ENCODE measurements at places on chromosomes 5 and 9.

- peak; percentile 45 for DNase-seq
Measured at GRCh38 chr9:104795082-104795481, 31.2 kb downstream of the NIPSNAP3B start.

DNA sequence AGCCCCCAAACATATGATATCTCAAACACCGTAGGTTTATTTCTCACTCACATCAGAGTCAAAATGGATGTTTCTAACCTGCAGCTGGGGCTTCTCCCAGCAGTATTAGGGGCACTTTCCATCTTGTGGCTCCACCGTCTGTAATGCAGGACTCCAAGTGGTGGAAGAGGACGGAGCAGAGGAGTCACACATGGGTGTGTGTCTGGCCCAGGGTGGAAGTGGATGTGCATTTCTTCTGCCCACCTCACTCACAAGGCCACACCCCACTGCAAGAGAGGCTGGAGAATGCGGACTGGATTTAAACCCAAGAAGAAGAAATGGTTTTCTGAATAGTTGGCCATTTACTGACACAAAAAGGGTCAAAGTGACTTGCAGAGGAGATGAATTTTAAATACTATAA is 13.9 kb downstream of the IL7R start:
- no peak for DNase-seq

GRCh38 chr5:96509316-96509715 is 76.3 kb upstream of the PCSK1 start:
- DNase-seq: peak; percentile 60

DNA sequence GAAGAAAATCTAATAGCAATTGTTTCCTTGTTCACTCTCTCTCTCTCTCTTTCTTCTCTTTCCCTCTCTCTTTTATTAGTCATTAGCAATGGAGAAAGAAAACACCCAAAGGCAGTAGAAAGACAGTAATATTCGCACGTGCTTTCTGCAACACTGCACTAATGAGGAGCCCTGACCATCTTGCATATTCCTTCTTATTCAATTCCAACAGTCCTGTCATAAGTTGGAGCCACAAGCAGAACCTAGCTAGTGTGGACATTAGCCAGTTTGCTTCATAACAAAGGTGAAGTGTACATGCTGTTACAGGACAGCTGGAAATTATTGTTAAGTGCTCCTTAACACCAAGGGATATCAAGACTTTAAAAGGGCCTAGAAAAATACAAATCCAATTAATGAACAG is 63.4 kb downstream of the TRIM32 start:
- no peak for DNase-seq

DNA sequence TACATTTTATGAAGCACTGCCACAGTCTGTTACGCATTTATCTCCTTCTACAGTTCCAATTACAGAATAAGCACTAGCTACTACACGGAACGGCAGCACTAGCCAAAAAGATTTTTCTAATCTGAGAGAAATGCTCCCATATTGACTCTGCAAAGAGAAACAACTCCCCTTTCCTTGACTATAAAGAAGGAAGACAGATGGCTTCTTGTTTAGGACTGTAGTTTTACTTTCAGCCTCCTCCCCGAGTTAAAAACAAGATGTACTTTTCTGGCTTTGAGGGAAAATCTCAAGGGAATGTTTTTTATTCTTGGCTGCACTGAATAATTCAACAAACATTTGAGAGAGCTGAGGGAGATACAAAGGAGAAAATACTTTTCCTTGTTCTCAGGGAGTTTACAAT is 1.9 kb upstream of the SLC44A1 start:
- no peak for DNase-seq

- DNase-seq: peak; percentile 12
Measured at GRCh38 chr5:64292611-64293215, 127.1 kb downstream of the RNF180 start.

DNA sequence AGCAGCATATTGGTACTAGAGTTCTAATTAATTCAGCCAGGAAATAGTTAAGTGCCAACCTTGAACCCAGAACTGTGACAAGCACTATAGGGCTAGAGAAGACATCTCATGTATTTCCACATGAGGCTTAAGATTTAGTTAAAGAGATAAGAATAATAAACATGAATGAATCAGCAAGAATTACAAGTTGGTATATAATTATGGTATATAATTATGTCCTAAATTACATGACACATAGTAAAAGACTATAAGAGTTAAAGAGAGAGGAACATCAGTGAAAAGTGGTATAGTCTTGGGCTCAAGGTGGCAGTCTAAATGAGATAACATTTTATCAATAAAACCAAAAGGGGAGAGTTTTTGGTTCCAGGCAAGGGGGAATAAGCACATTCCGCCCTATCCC is 223.1 kb upstream of the NFIL3 start:
- DNase-seq: no peak

DNA sequence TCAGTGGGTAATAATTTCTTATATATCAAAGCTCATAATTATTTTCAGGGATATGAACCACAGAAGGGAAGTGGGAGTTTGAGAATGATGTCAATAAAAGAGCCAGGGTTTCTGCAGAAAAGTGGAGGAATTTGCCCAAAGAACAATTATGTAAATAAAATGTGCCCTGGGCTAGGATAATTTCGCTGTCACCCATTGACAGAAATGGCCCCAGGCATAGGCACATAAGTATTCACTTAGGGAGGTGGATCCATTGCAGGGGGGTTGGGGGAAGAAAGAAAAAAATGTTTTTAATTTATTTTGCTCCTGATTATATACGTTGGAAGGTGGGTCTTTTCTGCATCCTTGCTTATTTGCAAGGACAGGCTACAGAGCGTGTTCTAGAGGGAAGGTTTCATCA is 135.1 kb upstream of the IRX2 start:
- no peak for DNase-seq

DNA sequence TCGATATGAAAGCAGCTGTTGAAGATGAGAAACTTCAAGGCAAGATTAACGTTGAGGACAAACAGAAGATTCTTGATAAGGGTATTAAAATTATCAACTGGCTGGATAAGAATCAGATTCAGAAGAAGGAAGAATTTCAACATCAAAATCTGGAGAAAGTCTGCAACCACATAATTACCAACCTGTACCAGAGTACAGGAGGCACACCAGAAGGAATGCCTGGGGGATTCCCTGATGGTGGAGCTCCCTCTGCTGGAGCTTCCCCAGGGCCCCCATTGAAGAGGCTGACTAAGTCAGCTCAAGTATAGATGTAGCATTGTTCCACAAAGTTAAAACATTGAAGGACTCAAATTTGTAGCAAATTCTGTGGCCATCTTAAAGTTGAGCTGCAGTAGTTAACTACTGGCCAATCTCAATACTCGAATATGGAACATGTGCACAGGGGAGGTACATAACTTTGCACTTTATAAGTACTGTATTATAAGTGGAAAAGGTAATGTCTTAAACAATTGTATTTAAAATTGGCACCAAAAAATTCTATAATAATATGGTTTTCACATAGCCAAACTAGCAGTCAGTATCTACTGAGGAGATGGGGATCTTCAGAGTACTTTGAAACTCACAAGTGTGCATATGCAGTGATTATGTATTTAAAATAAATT is 237.5 kb downstream of the CHSY3 start:
- peak; percentile 49 for DNase-seq

DNA sequence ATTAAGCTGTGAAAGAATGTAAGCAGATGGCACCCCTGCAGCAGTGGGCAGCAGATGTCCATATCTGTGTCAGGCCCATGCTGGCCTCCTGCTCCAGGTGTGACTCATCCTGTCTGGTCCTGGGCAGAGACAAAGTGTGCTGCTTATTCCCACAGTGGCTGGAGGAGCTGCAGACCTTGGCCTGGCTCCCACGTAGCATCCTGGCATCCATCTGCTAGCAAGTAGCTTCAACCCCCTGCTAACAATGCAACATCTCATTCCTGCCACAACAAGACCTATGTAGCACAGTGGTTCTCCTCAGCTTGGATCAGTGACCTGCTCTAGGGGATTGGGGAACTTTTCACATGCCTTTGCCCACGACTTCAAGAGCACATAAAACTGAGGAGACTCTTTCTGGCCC is 126.4 kb upstream of the SLC12A2 start:
- peak; percentile 64 for DNase-seq

DNA sequence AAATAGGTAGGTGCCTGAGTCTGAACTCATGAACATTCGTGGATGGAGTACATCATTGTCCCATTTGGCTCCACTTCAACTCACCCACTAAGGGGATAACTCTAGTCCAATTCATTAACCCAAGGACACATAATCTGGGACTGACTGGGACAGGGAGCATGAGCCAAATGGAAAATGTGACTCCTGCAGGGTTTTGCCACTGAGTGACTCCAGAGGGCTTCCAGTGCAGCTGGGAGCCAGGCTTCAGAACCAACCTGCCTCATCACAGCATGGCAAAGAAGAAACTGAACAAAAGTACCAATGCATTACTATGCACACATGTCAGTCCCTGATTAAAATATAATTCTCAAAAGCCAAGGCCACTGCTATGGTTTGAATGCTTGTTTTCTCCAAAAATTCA is 159.7 kb upstream of the SNX2 start:
- DNase-seq: no peak

- no peak for DNase-seq
Measured at GRCh38 chr5:89120719-89121118, 237.7 kb upstream of the MEF2C start.

- DNase-seq: no peak
Measured at GRCh38 chr5:145941096-145941447, 4.7 kb downstream of the SH3RF2 start.

GRCh38 chr5:108339220-108339619 is 42.7 kb downstream of the FBXL17 start:
- no peak for DNase-seq

DNA sequence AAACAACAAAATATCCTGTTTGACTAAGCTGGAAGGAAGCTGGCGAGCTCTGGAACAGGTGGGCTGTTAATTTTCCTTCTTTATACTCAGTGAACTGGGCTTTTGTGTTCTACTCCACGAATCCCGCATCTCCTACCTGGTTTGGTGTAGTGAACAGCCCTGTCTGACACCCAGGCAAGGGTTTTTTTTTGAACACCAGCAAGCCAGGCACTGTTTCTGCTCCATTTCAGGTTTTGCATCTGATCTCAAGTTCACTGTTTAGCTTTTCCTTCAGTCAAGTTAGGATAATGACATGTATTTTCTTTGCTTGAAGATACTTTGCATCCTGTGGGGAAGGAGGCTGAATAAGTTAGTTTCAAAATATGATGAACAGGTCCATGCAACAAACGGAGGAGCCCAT is 204.5 kb downstream of the SEMA6A start:
- no peak for DNase-seq

GRCh38 chr9:72925126-72925789 is 27.6 kb downstream of the ALDH1A1 start:
- no peak for DNase-seq

DNA sequence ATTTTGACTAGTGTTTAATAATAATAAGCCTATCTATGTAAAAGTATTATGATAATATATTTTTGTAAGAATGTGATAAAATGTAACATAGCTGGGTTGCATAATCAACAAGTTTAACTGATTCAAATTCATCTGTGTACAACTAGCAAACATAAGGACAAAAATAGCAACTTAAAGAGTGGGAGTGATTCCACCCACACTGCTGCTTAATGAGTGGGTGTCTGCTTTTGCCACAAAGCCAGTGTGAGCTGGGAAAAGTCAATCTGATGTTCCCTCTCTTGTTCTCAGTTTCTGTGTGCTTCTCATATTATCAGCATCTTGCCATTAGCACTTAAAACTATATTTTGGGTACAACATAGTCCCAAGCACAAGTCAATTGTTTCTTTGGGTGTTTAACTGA is 111.1 kb upstream of the DPYSL3 start:
- DNase-seq: no peak

DNA sequence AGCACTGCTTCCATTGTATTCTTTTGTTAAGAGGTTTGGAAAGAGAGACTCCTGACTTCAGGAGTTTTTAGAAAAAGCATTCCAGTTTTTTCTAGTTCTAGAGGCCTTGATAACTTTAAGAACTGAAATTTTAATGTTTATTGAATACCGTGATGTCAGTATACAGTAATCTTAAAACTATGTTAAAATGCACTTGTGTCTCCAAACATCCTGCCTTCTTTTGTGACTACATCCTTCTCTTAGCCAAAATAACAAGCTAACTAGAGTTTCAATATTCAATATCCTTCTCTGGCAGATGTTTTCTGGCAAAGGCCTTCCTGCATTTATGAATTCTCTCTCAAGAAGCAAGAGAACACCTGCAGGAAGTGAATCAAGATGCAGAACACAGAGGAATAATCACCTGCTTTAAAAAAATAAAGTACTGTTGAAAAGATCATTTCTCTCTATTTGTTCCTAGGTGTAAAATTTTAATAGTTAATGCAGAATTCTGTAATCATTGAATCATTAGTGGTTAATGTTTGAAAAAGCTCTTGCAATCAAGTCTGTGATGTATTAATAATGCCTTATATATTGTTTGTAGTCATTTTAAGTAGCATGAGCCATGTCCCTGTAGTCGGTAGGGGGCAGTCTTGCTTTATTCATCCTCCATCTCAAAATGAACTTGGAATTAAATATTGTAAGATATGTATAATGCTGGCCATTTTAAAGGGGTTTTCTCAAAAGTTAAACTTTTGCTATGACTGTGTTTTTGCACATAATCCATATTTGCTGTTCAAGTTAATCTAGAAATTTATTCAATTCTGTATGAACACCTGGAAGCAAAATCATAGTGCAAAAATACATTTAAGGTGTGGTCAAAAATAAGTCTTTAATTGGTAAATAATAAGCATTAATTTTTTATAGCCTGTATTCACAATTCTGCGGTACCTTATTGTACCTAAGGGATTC is 43.1 kb downstream of the NDFIP1 start:
- peak; percentile 82 for DNase-seq

GRCh38 chr9:93305497-93306020 is 121.6 kb downstream of the WNK2 start:
- no peak for DNase-seq

- no peak for DNase-seq
Measured at GRCh38 chr5:176153741-176154140, 84.5 kb upstream of the SIMC1 start.

GRCh38 chr5:80894083-80894482 is 66.1 kb upstream of the RASGRF2 start:
- DNase-seq: no peak

DNA sequence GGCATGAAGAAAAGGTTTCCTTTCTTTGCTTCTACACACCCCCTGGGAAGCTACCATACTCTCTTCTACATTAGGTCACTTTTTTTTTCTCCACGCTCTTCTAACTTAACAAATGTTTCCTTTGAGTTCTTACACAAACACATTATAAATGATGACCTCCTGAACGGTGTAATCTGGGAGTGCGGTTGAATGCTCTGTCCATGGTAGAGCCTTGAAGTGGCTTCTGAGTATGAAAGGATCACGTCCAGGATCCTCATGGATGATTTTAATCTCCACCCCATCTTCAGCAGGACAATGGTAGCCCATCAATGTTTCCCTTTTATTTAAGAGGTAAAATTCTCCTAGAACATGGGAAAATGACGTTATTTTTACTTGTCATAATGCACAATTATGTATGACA is 587.3 kb downstream of the SEMA5A start:
- DNase-seq: no peak

DNA sequence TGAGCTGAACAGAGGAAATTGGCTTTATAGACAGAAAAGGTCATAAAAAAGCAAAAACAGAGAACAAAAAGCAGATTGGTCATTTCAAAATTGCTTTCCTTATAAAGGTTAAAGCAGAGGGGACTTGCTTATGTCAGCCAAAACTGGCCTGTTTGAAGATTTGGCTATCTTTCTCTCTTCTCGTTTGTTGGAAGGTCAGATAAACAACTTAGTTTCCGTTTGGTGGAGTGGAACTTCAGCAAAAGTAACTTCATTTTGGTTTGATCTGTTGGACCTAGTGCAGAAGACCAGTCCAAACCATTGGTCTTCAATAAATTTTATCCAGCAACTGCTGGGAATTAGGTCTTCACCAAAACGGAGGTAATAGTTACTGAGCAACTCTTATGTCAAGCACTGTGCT is 45.1 kb upstream of the HMGCS1 start:
- no peak for DNase-seq

GRCh38 chr5:155822177-155822576 is 504.8 kb upstream of the SGCD start:
- no peak for DNase-seq
